Glutamatergic neuron (in vitro differentiated cells): ENCODE measurements at places on chromosomes 5 and 9.

GRCh38 chr5:125198270-125198974 lies 452.0 kb upstream of the ZNF608 start:
- H3K27ac ChIP-seq, result peak overlapping the region; percentile 87
- peaks cover 77% of the 10 kb centered on the region for H3K4me1 ChIP-seq
- DNase-seq, result peak; percentile 83
- no peaks in the 10 kb centered on the region for H3K36me3 ChIP-seq
- H3K27me3 ChIP-seq, result peaks cover 4% of the 10 kb centered on the region

GRCh38 chr9:75087289-75087823 lies 599 bp downstream of the NMRK1 start:
- peaks cover 3% of the 10 kb centered on the region for H3K27me3 ChIP-seq
- H3K36me3 ChIP-seq, result no peaks in the 10 kb centered on the region

- DNase-seq, result no peak
- H3K4me3 ChIP-seq, result no peak overlapping the region
- H3K27ac ChIP-seq, result no peak overlapping the region
- H3K4me1 ChIP-seq, result no peaks in the 10 kb centered on the region
- no peaks in the 10 kb centered on the region for H3K36me3 ChIP-seq
Observed at GRCh38 chr5:81068635-81069034, 108.5 kb downstream of the RASGRF2 start.

- no peak for DNase-seq
- no peaks in the 10 kb centered on the region for H3K36me3 ChIP-seq
- peak overlapping the region; percentile 97 for H3K27ac ChIP-seq
- peaks cover 56% of the 10 kb centered on the region for H3K4me1 ChIP-seq
Observed at GRCh38 chr9:9215050-9215449, 1397.8 kb downstream of the PTPRD start.

- no peaks in the 10 kb centered on the region for H3K4me1 ChIP-seq
- no peaks in the 10 kb centered on the region for H3K27me3 ChIP-seq
- no peak for DNase-seq
- H3K27ac ChIP-seq, result no peak overlapping the region
- no peaks in the 10 kb centered on the region for H3K36me3 ChIP-seq
Observed at GRCh38 chr9:85118990-85119755, 449.6 kb downstream of the NTRK2 start.

GRCh38 chr5:173238312-173239232 lies 3.6 kb upstream of the NKX2-5 start:
- no peak for DNase-seq
- peak overlapping the region; percentile 86 for H3K4me3 ChIP-seq
- H3K36me3 ChIP-seq, result no peaks in the 10 kb centered on the region
- H3K27ac ChIP-seq, result peak overlapping the region; percentile 52
- H3K27me3 ChIP-seq, result peaks cover 66% of the 10 kb centered on the region
- peaks cover 21% of the 10 kb centered on the region for H3K4me1 ChIP-seq

DNA sequence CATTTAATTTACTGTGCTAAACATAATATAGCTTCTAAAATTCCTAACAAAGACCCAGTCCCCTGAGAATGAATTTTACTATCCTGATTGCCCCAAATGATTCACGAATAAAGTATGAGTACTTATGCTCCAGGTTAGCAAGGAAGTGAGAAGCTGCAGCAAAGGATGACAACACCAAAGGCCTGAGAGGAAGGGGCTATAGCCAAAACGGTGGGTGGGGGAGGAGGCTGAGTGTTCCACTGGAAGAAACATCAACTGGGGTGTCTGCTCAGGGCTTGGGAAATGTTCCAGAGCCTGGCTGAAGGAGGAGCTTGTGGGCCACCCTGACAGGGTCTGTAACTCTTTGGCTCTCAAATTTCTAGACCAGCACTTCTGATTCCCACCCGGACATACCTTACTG lies 157.3 kb downstream of the ADAMTS12 start:
- H3K36me3 ChIP-seq, result no peaks in the 10 kb centered on the region
- H3K27ac ChIP-seq, result no peak overlapping the region
- no peak overlapping the region for H3K4me3 ChIP-seq
- H3K27me3 ChIP-seq, result peaks cover 3% of the 10 kb centered on the region
- DNase-seq, result no peak
- no peaks in the 10 kb centered on the region for H3K4me1 ChIP-seq

- no peak overlapping the region for H3K27ac ChIP-seq
- no peaks in the 10 kb centered on the region for H3K4me1 ChIP-seq
- H3K36me3 ChIP-seq, result no peaks in the 10 kb centered on the region
- H3K4me3 ChIP-seq, result no peak overlapping the region
- peaks cover 1% of the 10 kb centered on the region for H3K27me3 ChIP-seq
Observed at GRCh38 chr5:65913519-65913918, 12.9 kb upstream of the ERBIN start.
